ENCODE measurements at places on chromosomes 12 and 14.

- DNase-seq = no peak
Measured at GRCh38 chr14:68293404-68293803, 473.8 kb downstream of the RAD51B start.

DNA sequence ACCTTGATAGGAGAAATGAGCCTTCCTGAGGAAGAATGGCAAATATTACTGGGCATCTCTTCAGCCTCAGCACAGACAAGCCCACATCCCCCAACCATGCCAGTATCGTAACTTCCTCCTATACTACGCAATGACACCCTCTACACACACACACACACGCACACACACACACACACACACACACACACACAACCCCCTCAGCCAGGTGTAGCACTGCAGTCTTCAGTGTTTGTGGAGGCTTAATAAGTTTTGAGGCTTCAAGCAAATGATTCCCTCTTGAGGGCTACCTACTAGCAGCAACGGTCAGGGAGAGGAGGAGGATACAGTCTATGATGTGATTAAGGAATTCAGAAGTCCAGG lies 1.6 kb downstream of the DGKA start:
- peak; percentile 34 for DNase-seq

DNA sequence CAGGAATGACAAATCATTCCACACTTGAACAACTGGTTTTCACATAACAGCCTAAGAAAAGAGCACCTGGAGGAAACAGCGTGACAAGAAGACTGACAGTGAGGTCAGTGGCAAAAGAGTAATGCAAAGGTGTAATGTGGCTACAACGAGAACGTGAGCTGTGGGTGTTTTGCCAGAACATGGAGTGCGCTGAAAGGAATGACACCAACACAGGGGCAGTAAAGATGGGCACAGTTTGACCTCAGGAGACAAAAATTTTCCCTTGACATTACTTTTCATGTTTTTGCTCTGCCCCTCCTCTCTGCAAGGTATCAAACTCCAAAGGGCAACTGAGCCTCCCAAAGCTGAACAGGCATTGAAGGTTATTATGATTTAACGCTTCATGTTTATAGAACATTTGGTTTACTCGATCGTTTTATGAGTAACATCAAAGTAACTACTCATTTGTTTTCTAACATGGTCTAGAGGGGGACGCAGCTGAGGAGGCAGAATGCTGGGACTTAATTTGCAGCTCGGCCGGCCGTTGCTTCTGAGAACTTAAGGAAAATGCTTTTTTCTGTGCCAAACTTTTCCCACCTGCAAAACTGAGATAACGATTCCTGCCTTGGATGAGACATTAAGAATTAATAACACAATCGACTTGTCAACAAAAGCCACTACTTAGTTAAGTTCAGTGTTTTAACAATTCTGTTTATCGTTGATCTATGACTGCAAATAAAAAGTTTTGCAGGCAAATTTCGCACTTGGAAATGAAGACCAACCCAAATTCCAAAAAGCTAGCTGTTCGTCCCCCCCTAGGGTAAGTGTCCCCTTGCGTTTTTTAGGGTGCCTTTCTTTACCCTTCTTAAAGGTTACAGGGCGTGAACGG lies 954 bp downstream of the HAUS4 start:
- DNase-seq = no peak

DNA sequence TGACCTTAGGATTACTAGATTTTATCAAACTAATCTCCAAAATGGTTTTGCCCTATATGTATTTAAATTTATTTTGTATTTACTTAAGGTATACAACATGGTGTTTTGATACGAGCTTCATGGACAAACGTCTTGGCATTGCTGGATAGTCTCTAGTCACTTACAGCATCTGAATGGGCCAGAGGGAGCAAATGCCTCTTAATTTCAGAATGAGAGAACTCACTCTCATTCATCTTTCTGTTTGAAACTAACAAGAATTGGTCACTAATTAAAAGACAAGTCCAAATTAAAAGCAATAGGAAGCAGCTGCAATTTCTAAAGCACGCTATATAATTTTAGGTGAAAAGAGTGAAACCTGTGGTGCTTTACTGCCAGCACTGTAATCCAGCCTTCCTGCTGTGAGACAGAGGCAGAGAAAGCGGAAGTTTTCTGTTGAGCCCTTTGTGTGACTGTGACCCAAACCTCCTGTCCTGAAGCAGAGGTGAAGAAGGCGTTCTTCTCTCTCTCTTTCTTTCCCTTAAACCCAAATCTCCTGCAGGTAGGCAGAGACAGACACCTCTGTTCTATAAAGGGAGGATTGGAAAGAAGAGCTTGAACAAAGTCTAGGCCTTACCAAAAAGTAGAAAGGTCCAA lies 184.6 kb upstream of the NAV3 start:
- no peak for DNase-seq

DNA sequence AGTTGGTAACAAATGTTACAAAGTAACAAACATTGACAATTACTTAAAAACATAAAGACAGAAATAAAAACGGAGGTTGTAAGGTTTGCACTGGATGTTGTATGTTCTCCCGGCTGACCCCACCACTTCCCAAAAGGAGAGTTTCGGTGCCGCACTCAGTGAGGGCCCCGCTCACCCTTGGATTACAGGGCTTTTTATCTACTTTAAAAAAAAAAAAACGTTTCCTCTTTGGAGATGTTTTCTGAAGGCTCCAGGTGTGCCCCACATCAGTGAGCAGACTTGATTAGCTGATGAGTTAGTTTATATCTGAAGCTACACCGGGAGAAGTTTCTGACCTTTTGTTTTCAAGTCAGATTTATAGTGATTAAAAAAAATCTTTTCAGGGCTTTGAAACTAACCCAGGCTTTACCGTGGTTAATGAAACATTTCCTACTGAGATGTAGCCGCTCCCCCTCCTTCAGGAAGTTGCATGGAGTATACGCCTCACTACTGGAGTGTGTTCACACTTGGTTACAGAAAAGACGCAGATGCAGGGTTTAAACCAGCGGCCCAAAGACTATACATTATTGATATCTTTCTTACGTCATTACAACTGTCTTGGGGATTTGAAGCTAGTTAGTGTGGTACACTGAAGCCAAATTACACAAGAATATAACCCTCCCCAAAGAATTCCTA lies 38.0 kb upstream of the BCL7A start:
- DNase-seq = no peak

DNA sequence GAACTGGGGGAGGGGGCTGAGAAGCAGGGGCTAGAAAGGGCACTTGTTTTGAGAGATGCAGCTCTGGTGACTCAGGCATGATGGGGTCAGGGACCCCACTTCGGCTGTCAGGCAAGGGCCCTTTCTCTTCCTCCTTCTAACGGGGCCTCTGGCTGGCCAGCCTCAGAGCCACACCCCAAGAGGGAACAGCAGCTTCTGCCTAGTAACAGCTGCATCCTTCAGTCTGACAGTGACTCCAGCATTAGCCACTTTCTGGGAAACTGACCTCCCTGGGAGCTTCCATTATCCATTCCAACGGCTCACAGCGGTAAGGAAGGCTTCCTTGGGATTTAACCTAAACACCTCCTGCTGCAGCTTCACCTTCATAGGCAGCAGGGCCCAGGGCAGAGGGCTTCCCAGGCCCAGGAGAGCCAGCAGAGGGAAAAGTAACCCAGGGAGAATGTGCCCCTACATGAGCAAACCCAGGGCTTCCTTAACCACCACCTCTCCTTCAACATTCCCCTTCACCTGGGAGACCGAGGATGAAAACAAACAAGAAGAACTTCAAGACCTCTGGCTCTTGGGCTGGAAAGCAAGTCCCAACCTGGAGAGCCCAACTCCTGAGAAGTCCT lies 2.7 kb downstream of the NCKAP5L start:
- DNase-seq = no peak

DNA sequence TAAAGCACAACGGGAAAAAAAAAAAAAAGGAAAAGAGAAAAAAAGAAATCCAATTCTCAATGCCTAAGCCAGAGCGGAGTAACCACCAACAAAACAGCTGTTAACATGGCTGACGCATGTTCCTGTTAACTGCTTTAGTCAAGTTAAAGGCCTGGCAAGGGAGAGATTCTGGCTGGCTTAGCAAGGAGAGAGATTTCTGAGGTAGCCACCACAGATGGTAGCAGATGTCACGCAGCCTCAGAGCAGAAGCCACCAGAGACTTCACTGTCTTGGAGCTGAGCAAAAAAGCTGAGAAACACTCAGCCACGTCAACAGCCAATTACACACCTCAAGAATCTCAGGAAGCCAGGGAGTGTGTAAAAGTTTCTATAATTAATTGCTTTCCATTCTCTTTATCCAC lies 87.1 kb downstream of the TMCC3 start:
- no peak for DNase-seq

DNA sequence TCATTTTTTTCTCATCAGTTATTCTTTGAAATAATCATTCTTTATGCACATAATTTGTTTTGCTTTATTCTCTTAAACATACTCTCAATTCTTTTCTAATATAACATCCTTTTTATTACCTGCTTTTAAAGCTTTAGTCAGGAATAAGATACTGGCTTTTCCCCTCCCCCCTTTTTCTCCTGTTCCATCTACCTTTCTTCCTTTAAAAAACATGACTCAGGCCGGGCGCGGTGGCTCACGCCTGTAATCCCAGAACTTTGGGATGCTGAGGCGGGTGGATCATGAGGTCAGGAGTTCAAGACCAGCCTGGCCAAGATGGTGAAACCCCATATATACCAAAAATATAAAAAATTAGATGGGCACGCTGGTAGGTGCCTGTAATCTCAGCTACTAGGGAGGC lies 25.4 kb downstream of the HIF1A start:
- DNase-seq = no peak

DNA sequence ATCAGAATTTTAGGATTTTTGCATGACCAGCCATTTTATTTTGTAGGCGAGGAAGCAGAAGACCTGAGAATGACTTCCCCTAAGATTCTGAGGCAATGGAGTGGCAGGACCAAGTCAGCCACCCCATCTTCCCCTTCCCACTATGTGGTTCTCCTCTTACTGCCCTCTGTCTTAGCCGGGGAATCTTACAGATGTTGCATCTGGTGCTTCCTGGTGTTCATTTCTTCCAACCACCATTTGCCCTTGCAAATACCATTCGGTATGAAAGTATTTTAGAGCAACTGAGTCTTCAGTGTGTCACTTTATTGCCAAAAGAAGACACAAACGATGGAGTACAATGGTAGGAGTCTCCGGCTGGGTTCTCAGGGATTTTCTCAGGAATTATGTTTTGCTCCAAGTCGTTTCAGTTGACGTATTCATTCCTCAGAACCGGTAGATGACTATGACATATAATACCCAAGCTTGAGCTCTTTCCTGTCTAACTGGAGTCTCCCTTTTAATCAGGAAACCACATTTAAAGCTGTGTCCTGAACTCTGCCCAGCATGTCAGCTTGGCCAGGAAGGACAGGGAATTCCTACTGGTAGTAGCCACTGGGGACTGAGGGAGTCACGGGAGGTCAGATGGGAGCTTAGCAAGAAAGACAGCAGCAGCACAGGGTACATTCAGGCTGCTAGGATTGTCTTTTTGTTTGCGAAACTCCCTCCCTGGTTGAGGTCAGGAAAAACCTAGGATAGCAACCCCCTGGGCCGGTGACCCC lies 87.0 kb downstream of the SAMD4A start:
- no peak for DNase-seq

- no peak for DNase-seq
Measured at GRCh38 chr14:61523751-61524150, 171.6 kb upstream of the HIF1A start.

- DNase-seq = no peak
Measured at GRCh38 chr12:18837025-18837424, 99.1 kb downstream of the CAPZA3 start.

DNA sequence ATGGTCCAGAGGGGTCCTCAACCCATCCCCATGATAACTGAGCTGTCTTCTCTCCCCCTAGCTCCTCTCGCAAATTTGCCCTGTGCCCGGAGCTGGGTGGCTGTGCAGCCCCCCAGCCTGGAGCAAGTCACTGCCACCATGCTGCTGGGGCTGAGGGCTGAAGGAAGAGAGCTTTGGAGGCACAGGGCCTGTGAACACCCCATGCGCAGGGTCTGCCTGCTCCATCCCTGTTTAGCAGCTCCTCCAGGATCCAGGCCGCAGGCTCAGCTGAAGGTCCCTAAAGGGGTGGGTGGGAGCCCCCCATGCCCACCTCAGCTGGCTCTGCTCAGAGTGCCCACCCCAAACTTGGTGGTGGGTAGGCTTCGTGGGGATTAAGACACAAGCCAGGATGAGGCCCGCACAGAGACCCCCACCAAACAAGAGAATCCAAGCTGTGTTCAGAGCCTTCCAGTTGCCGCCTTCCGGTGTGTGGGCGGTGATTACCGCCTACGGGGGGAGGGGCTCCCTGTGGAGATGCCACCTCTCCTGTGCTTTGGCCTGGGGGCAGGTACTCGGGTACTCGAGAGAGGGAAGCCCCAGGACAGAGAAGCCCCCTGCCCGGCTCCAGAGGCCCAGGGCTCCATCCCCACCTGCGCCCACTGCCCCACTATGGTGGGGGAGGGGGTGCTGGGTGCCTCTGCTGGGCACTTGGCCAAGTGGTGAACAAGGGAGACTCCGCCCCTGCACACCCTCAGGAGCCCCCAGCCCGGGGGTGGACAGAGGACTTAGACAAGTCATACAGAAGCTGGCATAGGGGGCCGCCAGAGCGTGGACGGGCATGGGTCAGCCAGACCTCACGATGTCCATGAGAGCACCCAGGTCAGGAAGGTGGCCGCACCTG lies 1.4 kb upstream of the JAG2 start:
- no peak for DNase-seq

DNA sequence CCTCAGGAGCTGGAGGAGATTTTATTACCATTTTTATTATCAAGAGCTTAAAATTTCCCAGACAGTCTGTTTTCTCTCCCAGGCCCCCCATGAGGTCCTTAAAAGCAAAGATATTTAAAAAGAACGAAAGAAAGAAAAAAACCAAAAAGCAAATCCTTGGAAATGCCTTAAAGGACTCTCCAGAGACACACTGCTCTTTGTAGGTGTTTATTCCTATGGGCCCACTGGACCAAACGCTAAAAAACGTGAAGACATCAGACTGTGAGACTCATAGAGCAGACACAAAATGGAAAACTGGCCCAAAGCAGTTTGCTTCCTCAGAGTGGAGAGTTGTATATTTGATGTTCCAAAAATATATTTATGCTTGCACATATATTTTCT lies 1.2 kb upstream of the NID2 start:
- DNase-seq = no peak

DNA sequence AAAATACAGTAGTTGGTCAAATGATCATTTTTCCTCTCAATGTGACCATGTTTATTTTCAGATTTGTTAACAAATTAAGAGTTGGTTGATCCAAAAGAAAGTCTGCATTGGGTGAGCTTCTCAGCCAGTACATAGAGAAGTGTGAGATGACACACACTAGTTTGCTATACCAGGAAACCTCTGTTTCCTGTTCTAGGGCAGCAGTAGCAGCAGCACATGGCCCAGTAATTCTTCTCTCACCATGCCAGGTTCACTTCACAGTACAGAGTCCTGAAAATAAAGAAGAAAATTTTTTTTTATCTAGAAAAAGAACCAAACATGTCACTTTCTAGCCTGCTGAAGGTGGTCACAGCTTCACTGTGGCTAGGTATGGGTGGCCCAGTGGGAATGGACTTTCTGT lies 250.2 kb upstream of the OR4E1 start:
- DNase-seq = peak; percentile 8

DNA sequence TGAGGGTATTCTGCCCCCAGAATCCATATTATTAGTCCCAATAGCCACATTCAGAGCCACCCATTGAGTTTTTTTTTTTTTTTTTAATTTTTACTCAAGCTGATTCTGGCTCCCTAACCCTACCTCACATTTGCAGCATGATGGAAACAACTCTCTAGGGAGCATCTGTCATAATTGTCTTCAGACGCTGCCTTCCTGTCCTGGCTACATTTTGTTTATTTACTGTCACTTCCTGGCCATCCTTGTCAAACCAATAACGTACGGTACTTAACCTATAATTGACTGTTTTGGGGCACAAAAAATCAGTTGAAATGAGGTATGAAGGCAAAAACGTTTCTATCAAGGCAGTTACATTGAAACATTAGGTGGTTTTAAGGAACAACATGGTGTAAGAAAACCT lies 2.1 kb downstream of the GLIPR1 start:
- DNase-seq = no peak

Data from stimulated activated naive B cell treated with anti-CD40 and anti-IgM and Interleukin-4, amounts not matched to agents 10 μg/mL and 1 μg/mL and 100 μg/mL, for 72 hours (primary cell).